ENCODE measurements at places on chromosomes 5 and 9. TPM values are rescaled to one million over a fixed set of nuclear protein-coding genes. Genes with fewer than 3 reads are reported as not detected.

Gene RGS7BP
- total RNA-seq, result not detected

Gene CNTFR
- total RNA-seq, result not detected

Gene PRUNE2
- 5.5 TPM for total RNA-seq

Gene CSF1R
- under 0.01 TPM for total RNA-seq

Gene TRIM14
- 13.4 TPM for total RNA-seq

Gene CCDC112
- 6.4 TPM for total RNA-seq

Gene PCDHA1
- total RNA-seq, result under 0.01 TPM

Gene ENHO
- total RNA-seq, result not detected

Gene LEAP2
- total RNA-seq, result 0.32 TPM

Gene SLC46A2
- total RNA-seq, result not detected

Gene SEMA5A
- 74.7 TPM for total RNA-seq

Gene GEMIN5
- 23.3 TPM for total RNA-seq

Gene KIF4B
- not detected for total RNA-seq

Gene GRIN3A
- total RNA-seq, result not detected

Gene LCN10
- total RNA-seq, result not detected

Gene SLC6A19
- not detected for total RNA-seq

Gene RACK1
- total RNA-seq, result 3,800 TPM

Gene FOXD4
- total RNA-seq, result 0.43 TPM

Gene CTXN3
- total RNA-seq, result not detected

Gene ZDHHC11B
- total RNA-seq, result not detected

Gene ESM1
- total RNA-seq, result under 0.01 TPM

Gene PJA2
- 77.3 TPM for total RNA-seq

Gene NR4A3
- under 0.01 TPM for total RNA-seq

Gene TBC1D2
- total RNA-seq, result 56.4 TPM

Gene RMRP
- total RNA-seq, result 163,599 TPM

All from fibroblast of villous mesenchyme (primary cell).